HuH-7 (cell line): ENCODE measurements at places on chromosomes 12 and 14.

- no peak for DNase-seq
Measured at GRCh38 chr12:48038085-48038484, 33.8 kb upstream of the COL2A1 start.

GRCh38 chr12:64580681-64581080, 29.6 kb upstream of the RASSF3 start:
- DNase-seq, result no peak

DNA sequence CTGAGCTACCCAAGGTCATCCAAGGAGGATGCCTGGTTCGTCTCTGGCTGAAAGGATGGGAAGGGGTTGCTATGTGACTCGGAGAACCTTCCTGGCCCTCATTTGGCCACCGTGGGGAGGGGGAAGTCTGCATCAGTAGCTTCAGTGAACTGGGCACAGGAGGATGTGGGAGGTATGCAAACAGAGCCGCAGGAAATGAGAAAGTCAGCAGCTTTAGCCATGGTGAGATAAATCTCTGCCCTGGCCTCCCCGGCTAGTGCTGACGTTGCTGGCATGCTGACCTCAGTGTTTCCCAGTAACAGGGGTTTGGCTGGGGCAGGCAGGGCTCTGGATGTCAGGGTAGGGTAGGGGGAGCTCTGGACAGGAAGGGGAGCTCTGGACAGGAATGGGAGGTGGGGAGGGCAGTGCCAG, 2.3 kb upstream of the CEBPE start:
- DNase-seq, result no peak

GRCh38 chr12:55057481-55057880, 37.7 kb downstream of the NEUROD4 start:
- no peak for DNase-seq

DNA sequence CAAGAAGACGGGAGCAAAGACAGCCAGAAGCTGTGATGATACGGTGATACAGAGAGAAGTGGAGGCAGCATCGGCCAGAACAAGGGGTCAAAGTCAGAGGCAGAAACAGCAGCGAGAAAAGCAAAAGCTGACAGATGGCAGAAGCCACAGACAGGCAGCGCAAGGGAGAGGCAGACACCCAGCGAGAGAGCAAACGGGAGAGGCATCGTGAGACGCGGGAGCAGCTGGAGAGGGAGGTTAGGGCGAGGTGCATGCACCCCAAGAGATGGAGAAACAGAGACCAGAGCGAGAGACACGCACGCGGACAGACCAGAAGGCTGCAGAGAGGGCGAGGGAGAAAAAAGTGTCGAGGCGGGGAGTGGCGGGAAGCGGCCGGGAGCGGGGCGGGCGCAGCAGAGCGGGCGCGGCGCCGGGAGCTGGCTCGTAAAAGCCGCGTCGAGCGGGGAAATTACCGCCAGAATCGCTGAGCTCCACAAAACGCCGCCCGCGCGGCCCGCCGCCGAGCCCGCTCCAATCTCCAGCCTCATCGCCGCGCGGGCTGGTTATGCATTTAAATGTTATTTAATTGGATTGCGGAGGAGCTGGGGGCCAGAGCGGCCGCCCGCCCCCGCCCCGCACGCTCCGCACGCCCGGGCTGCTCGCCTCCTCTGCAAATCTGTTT, 15.6 kb downstream of the SMUG1 start:
- DNase-seq, result peak; percentile 58

- no peak for DNase-seq
Measured at GRCh38 chr14:58765418-58765831, 127.7 kb downstream of the DACT1 start.

- DNase-seq, result peak; percentile 31
Measured at GRCh38 chr12:70070494-70071007, 172.7 kb upstream of the CNOT2 start.

GRCh38 chr14:73935666-73936065, 14.2 kb downstream of the FAM161B start:
- DNase-seq, result peak; percentile 19

DNA sequence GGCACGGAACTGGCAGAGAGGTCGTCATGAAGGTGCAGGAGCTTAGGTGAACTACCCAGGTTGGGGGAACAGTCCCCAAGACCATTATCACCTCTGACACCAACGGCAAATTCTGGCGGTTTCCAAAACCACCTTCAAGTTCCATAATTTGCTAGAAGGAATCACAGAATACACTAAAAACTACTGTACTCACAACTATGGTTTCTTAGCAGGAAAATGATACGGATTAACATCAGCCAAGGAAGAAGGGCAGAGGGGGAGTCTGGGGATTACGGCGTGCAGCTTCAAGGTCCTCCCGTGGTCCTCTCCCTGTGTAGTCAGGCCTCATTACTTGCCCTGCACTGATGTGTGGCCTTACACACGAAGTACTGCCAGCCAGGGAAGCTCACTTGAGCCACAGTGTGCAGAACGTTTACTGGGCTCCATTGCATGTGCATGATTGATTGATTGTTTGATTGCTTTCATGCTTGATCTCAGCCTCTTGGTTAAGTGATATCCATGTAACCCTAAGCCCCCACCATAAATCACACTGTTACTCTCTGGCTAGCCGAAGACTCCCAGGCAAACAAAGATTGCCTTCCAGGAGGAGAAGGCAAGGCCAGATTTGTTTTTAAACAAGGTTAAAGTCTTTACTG, 837 bp upstream of the STX2 start:
- no peak for DNase-seq

- no peak for DNase-seq
Measured at GRCh38 chr12:108914121-108914531, 34.2 kb downstream of the DAO start.

- no peak for DNase-seq
Measured at GRCh38 chr12:11821386-11822080, 172.1 kb downstream of the ETV6 start.
